ENCODE measurements at places on chromosomes 3 and 15.

DNA sequence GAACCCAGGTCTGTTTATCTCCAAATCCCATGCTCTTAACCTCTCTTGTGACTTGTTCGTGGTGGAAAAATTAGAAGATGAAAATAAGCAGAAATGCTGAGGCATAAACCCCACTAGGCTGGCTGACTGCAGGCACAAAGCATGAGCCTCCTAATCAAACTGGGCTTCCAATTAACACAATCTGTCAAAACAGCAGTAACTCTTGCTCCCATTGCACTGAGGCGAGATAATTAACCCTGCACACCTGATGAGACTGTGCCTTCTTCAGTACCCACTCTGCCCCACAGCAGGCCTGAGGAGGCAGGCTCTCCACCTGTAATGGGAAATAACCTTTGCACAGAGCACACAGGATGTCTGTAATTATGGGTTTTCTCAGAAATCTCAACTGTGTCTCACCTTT, 284.4 kb upstream of the WNT5A start:
- no peak for DNase-seq

DNA sequence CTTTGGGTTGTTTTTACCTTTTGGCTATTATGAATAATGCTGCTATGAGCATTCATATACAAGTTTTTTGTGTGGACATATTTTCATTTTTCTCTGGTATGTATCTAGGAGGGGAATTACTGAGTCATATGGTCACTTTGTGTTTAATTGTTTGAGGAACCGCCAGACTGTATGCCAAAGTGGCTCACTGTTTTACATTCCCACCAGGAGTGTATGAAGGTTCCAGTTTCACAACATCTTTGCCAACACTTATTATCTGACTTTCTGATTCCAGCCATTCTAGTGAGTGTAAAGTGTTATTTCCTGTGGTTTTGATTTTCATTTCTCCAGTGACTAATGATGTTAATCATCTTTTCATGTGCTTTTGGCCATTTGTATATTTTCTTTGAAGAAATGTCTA, 51.8 kb downstream of the CMTM7 start:
- no peak for DNase-seq

- no peak for DNase-seq
Measured at GRCh38 chr3:154247806-154248415, 76.4 kb downstream of the DHX36 start.

- no peak for DNase-seq
Measured at GRCh38 chr3:44647771-44648170, 761 bp upstream of the ZNF35 start.

GRCh38 chr15:57462381-57462780, 86.1 kb downstream of the CGNL1 start:
- no peak for DNase-seq

DNA sequence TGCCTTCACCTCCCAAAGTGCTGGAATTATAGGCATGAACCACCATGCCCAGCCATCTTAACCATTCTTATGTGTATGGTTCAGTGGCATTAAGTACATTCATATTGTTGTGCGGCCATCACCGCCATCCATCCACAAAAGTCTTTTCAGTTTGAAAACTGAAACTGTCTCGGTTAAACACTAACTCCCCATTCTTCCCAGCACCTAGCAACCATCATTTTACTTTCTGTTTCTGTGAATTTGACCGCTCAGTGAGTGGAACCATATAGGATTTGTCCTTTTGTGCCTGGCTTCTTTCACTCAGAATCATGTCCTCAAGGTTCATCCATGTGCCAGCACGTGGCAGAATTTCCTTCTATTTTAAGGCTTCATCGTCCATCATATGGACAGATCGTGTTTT, 5.8 kb downstream of the MCM2 start:
- DNase-seq = no peak

GRCh38 chr3:195148549-195148948, 122.4 kb downstream of the XXYLT1 start:
- no peak for DNase-seq

DNA sequence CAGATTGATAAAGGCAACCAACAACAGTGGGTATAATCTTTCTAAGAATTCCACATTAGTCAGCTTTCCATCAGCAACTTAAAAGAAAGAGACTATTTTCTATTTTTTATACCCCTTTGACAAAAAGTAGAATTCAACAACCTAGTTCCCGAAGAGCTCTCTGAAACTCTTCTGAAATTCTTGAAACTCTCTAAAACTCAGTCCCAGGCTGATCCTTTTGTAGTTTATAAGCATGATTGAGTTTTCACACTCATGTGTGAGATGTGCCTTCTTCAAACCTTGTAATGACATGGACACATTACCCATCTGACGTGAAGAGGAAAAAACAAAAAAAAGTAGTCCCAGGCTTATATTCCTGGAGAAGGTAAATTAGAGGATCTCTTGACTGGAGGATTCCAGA, 31.4 kb downstream of the RAF1 start:
- DNase-seq = no peak

DNA sequence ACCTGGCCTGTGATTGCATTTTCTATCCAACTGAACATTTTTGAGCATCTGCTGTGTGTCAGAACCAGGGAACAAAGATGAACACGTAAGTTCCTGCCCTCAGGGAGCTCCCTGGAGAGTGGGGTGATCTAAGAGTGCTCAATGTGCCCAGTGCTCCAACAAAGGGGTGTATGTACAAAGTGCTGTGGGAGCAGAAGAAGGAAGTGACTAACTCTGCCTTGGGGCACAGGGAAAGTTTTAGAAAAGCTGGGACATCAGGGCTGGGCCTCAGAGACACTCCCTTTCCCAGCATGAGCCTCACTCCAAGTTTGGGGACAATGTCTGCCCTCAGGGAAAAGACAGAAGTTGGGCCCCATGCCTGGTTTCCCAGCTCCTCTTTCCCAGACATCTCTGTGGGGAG, 27.6 kb upstream of the BNC1 start:
- DNase-seq = no peak

DNA sequence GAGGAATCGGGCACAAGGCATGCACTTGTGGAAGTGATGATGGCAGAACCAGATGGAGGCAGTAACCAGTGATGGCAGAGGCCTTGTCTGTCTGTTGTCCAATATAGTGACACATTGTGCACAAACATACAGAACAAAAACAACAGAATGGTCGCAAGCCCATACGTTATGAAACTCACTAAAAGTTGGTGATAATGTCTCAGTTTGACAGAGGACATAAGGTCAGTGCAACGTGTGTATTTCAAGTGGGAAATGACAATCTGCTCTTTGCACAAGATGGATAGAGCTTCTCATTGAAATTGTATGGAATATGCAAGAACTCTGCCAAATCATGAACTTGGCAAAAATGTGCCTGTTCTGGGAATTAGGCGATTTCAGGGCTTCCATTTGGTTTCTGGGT, 169.2 kb downstream of the EPHB1 start:
- DNase-seq = no peak

- no peak for DNase-seq
Measured at GRCh38 chr3:76410762-76411281, 625.5 kb upstream of the ZNF717 start.

DNA sequence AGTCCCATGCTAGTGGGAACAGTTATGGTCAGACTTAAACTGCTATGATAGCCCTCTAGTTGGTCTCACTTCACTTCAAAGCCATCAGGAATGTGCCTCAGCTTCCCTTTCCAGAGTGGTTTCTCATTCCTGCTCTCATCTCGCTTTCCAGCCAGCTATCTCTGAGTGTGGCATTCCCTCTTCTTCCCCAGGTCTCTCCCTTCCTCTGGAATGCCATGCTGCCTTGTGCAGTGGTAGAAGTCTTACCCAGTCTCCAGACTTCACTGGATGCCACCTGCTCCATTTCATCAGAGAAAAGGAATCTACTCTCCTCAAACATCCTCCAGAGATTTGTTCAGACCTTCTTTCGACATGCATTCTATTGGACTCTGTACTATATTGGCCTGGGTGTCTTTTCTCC, 83.0 kb downstream of the AGBL1 start:
- DNase-seq = no peak

DNA sequence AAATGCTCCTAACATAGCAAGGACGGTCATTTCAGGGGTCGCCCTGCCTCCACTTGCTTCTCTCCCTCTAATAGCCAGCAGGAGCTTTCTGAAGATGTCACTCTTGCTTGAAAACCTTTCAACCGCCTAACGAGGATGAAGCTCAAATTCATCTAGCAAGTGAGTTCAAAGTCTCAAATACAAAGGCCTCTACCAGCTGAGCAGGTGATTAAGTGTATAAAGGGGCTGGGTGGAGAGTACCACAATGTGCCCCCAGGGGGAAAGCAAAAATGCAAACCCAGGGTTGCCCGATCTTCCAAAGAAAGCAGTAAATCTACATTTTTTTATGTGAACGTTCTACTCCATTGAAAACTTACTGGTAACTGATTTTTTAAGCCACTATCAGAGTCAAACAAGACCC, 50.4 kb upstream of the GRIP2 start:
- DNase-seq = no peak

DNA sequence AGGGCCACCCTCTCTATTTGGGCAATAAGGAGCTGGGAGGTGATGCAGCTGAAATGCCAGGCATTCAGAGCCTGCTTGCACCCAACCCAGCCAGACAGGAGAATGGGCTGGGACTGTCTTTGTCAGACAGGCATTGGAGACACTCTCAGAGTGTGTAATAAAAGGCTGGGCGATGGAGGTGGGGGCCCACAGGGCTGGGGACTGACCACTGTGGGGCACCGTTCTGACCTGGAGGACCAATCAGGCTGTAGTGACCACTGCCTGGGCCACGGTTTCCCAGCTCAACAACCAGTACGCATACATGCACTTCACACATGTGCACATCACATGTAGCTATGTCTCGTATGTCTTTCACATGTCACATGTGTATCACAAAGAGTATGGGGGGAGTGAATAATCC, 5.7 kb upstream of the IGDCC3 start:
- no peak for DNase-seq

GRCh38 chr3:36149447-36149865, 230.8 kb upstream of the STAC start:
- DNase-seq = no peak

GRCh38 chr15:48384616-48385015, 53.4 kb downstream of the DUT start:
- no peak for DNase-seq

GRCh38 chr3:137222736-137223225, 265.0 kb downstream of the IL20RB start:
- DNase-seq = peak; percentile 15

- DNase-seq = no peak
Measured at GRCh38 chr3:173711619-173712018, 314.1 kb downstream of the NLGN1 start.

Measured in NCI-H1694 (cell line).